Choroid plexus epithelial cell (primary cell): ENCODE measurements at places on chromosomes 12 and 14.
A peak's percentile ranks its signal among the peaks of the same experiment; 100 is the strongest.

DNA sequence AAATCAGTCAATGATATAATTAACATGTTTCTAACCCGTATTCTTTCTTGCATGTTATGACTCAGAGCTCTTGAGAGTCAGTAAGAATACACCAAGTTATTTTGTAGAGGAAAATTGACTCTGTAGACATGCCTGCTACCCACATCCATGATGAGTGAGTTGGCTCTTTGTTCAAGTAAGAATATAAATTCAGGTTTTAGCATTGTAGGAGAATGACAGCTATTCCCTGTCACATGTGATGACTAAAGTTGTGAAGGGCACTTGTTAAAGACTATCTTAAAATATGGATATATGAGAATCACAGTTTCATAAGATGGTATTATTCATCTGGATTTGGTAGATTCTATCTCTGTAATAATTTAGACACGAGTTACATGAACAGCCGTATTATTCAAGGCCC lies 209.1 kb downstream of the CCDC59 start:
- DNase-seq, result no peak

GRCh38 chr12:29164477-29165393 lies 15.7 kb downstream of the FAR2 start:
- peak; percentile 87 for DNase-seq

DNA sequence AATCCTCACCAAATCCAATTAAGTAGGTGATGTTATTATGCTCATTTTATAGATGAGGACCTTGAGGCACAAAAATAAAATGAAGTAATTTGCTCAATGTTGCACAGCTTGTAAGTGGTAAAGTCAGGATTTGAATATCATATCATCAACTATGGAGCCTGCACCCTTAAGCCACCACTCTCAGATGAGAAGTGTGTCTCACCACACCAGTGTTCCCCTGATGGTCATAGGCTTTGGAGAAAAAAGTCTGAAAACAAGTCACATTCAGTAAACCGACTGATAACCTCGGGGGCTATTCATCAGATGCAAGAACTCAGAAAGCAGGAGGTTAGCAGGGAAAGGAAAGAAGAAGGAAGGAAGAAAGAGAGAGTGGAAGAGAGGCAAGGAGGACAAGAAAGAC lies 2.8 kb downstream of the TSHR start:
- no peak for DNase-seq

GRCh38 chr12:93169536-93169935 lies 208.2 kb upstream of the NUDT4 start:
- no peak for DNase-seq

- no peak for DNase-seq
Measured at GRCh38 chr12:102542816-102543440, 62.6 kb upstream of the IGF1 start.

GRCh38 chr12:70549340-70550179 lies 87.7 kb downstream of the PTPRB start:
- DNase-seq, result peak; percentile 30
